Camera-type eye (tissue), 1 donor: ENCODE measurements at places on chromosomes 3 and 15. TPM values are rescaled to one million over a fixed set of nuclear protein-coding genes. Genes with fewer than 3 reads are reported as not detected.

The ZNF197 gene
- total RNA-seq = 59.5 TPM

The IP6K1 gene
- 68.8 TPM for total RNA-seq

The WDR93 gene
- total RNA-seq = 0.66 TPM

The DUOXA2 gene
- not detected for total RNA-seq

The TLR9 gene
- not detected for total RNA-seq

The SLC22A13 gene
- 0.27 TPM for total RNA-seq

The LCTL gene
- 17.3 TPM for total RNA-seq

The STRIT1 gene
- total RNA-seq = not detected

The LIPC gene
- total RNA-seq = 0.55 TPM

The RBP2 gene
- total RNA-seq = not detected

The DISP2 gene
- 3.3 TPM for total RNA-seq

The USP50 gene
- not detected for total RNA-seq

The CDC25A gene
- 4.6 TPM for total RNA-seq

The THPO gene
- total RNA-seq = not detected

The PLCL2 gene
- total RNA-seq = 71.1 TPM

The CD96 gene
- 1.3 TPM for total RNA-seq

The SAMMSON gene
- total RNA-seq = 1.2 TPM
